ENCODE measurements at places on chromosomes 2 and 18.

GRCh38 chr18:70015127-70015526, 67.5 kb upstream of the CD226 start:
- no peak for DNase-seq

GRCh38 chr18:78540636-78541529, 438.7 kb upstream of the SALL3 start:
- DNase-seq, result no peak

GRCh38 chr2:69601179-69601612, 42.3 kb downstream of the AAK1 start:
- no peak for DNase-seq

DNA sequence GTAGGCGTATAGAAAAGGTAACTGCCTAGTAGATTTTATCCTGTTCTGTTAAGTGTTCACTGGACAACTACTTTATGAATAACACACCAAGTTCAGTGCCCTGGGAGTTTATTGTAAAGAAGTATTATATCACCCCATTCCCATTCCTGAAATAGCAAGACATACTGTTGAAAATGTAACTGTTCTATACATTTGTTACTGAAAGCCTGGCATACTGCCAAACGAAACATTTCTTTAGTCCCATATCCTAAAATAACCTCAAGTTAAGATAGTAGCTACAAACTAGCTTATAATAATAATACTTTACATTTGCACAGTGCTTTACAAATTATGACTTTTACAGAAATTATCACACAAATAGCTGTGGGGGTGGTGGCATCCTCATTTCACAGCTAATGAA, 25.1 kb downstream of the SPDYA start:
- no peak for DNase-seq

GRCh38 chr2:165472922-165473321, 3.4 kb downstream of the CSRNP3 start:
- no peak for DNase-seq

GRCh38 chr2:161243312-161243711, 64.9 kb upstream of the PSMD14 start:
- DNase-seq, result no peak

DNA sequence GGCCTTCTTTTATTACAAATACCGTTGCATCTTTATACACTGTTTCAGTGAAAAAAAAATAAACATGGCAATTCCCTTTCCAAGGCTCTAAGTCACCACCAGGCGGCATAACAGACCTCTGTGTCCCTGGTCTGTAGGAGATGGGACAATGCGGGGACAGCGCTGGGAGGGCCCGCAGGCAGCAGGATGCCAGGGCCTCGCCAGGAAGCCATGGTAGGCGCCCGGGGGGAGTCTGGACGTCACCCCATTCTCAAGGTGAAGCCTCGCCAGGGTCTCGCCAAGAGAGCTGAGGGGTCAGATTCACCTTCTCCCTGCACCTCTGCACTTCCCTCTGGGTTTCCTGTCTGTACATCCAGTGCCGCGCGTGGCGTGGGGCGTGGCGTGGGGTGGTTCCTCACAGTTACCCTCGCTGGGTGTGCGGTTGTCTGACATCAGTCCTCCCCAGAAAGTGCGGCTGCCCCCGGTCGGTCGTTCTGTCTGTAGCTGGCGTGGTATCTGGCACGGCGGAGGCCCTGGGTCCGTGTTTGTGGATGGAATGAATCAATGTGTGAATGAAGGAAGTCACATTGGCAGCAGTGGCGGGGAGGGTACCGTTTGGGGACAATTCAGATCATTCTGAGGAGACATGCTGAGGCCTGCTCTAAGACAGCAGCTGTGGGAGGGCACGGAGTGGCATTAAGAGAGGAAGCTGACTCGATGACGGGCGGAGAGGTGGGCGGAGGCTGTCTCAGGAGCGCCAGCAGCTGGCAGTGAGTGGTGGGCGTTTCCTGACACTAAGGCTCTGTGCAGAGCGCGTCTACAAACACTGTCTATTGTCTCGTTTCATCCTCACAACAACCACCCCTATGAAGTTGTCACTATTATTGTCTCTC, 46.0 kb downstream of the LRRFIP1 start:
- DNase-seq, result peak; percentile 96

- DNase-seq, result no peak
Measured at GRCh38 chr2:240812301-240812680, 7.7 kb downstream of the KIF1A start.

GRCh38 chr2:6730003-6730402, 135.7 kb downstream of the CMPK2 start:
- no peak for DNase-seq

DNA sequence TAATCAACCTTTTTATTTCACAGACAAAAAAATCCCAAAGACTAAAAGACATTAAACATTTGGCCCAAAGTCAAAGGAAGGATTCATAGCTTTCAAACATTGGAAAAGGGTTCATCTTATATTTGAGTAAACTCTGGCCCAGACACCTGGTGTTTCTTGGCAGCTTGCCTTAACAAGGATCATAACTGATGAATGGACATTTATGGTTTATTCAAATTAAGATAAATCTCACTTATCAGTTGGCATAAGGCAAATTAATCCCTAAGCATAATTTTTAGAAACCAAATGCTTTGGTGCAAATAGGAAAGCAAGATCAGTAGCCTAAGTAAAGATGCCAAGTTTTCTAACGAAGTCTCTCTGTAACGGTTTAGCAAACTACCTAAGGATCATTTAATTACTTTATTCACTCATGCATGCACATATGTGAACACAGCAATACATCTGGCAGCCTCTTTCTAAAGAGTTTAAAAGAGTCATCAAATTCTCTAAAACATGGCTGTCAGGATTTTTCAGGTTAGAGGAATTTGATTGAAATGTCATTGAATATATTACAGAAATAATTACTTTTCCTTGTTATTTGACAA, 323.4 kb upstream of the RBMS1 start:
- no peak for DNase-seq

- DNase-seq, result no peak
Measured at GRCh38 chr18:75977081-75977480, 518.0 kb downstream of the ZNF516 start.

DNA sequence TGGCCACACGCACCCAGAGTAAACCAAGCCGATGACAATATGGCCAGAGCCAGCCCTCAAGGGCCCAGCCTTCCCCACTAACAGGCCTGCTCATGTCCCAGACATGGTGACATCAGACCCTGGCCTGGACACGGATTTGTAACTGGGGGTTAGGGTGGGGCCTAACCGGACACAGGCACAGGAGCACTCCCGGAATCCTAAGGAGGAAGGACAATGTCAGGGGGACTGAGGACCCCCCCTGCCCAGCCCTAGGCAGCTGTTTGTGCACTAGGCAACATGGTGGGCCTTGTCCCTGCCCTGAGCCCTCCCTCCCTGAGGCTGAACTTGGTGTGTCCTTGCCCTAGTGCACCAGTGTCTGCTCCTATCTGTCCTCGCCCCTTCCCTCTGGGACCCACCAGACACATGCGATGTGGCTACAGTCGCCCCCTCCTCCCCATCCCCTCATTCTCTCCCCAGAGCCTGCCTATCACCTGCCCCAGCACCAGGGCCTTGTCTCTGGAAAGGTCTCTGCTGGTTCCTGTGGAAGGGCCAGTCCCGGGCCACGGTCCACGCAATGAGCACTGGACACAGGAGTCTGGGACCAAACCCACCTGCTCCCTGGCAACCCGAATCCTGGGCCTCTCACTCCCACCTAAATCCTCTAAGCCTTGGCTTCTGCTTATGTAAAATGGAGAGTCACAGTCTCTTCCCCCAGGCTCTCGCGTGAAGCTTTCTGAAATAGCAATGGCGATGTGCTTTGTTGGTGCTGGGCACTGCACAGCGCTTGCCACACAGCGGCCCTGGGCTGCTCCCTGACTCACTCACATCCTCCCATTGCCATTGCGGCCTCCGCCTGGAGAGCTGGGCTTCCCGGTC, 76.5 kb upstream of the RAB6C start:
- DNase-seq, result no peak

GRCh38 chr2:230660294-230661060, 52.2 kb upstream of the CAB39 start:
- peak; percentile 57 for DNase-seq

DNA sequence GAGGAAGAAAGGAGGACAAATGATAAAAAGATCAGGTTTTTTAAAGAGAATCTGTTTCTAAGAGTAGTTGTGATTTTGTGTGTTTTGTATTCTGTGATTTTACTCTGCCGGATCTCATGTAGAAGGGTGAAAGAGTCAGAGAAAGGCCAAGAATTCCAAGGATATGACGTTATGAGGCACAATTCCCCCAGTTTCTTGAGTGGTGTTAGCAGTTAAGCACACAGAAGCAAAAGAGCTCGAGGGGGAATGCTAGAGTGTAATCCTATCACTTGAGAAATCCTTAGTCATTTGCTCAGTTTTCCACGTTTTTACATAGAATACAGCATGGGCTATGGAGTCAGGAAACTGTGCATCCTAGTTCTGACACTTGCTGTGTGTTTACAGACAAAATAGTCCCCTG, 34.8 kb downstream of the METTL4 start:
- no peak for DNase-seq

DNA sequence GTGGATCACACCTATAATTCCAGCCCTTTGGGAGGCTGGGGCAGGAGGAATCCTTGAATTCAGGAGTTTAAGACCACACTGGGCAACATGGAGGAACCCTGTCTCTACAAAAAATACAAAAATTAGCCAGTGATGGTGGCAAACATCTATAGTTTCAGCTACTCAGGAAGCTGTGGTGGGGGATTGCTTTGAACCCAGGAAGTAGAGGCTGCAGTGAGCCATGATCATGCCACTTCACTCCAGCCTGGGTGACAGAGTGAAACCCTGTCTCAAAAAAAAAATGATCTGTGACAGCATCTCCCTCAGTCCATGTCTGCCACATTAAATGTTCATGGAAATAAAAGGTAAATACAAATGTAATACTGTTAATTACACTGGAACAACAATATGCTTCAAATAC, 121.4 kb upstream of the COL5A2 start:
- DNase-seq, result peak; percentile 14

GRCh38 chr2:148552675-148553331, 91.7 kb upstream of the EPC2 start:
- peak; percentile 15 for DNase-seq

- no peak for DNase-seq
Measured at GRCh38 chr2:41927581-41928264, 120.1 kb upstream of the PKDCC start.

DNA sequence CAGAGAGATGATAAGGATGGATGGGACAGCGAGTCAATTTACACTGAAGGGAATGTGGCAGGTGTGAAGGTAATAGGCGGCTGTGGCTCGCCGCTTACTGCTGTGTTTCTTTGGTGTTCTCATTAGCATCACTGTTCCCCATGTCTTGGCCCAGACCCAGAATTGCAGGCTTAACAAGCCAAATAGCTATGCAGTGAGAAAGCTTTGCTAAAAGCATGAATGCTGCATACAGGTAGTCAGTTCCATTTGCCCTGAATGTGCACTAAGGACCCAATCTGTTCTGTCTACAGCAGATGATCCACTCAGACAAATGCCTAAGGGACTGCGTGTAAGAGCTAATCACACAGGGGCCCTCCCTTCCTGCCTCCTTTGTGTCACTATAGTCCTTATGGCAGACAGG, 262.6 kb downstream of the DCDC2C start:
- DNase-seq, result no peak

DNA sequence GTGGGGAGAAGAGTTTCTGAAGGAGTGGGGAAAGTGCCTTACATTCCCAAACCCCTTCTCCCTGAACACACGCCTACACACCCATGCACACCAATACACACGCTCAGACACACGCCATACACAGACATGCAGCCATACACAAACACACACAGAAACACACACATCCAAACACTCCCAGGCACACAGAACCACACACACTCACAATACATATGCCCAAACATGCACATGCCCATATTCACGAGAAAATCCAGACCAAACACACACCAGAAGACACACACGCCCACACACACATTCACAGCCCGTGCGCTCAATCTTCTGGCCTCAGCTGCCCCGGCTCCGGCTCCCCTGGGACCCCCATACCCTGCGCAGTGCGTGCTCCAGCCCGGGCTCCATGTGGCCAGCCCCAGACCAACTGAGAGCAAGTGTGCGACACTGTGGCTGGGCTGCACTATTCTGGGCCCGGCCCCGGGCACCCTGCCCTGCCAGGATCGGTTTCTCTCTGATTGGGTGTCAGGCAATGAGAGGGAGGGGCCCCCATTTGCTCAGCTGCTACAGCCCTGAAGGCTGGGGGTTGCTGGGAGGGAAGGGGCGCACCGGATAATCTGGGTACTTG, at the start of gene PRKAG3:
Gene PRKAG3, minus strand, starts transcription at position 426 of the 613 bp plus-strand sequence.
- no peak for DNase-seq

- DNase-seq, result no peak
Measured at GRCh38 chr18:11064106-11064505, 85.3 kb downstream of the PIEZO2 start.

DNA sequence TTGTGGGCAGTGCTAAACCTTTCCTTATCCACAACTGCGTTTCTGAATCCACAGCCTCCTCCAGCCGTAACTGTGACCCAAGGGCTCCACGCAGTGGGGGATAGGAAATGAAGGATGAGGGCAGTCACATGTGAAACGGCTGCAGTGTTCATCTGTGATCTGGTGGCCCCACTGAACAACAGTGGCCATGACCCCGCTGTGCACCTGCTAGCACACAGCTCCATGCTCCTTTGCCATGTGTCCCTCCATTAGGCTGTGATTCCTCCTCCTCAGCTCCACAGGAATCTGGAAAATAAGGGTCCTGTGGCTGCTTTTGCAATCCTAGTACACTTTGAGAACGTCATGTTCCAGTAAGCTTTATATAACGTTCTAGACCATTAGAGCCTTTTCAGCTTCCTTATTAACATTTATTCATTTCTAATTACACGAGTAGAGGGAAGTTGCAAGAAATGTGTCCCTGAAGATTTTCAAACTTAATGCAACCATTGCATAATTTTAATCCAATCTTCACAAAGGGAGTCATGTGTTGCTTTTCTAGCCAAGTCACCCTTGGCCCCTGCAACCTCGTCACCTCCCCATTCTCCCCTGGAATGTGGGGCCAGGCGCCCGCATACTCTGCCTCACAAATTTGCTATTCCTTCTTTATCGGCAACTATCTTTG, 7.1 kb upstream of the NAPG start:
- no peak for DNase-seq

- no peak for DNase-seq
Measured at GRCh38 chr18:62605685-62606084, 82.9 kb downstream of the ZCCHC2 start.

GRCh38 chr2:96146153-96146880, 1.1 kb upstream of the DUSP2 start:
- peak; percentile 92 for DNase-seq

DNA sequence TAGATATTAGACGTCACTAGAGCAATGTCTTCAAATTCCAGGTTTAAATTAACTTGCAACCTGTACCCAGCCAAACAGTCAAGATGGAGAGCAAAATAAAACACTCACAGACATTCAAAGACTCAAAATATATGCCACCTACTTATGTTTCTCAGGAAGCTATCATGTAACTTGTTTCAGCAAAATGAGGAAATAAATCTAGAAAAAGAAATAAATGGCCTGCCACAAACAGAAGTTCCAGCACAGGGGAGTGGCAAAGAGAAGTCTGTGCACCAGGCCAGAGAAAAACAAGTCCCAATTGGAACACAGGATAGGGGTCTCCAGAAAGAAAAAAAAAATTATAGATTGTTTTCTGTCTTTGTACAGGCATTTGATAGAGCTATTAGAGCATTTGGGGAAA, 96.7 kb downstream of the LRP2 start:
- no peak for DNase-seq
